ENCODE measurements at places on chromosomes 1 and 21.
A peak's percentile ranks its signal among the peaks of the same experiment; 100 is the strongest.

DNA sequence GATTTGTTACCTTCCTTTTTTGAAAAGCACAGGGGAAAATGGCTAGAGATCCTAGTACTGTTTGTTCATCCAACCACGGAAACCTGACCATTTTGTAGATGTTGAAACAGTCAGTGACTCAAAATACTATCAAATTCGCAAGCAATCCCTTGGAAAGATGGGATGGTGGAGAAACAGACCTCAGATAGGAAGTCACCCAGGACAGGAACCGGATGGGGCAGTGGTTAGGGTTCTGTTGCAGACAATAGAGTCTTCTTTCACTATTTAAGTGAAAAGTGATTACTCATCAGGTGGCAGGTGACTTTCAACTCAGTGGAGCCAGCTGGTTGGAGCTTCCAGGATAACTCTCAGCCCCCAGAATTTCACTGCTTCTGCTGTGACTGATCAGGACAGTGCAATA is 17.0 kb downstream of the LHX4 start:
- DNase-seq, result no peak

DNA sequence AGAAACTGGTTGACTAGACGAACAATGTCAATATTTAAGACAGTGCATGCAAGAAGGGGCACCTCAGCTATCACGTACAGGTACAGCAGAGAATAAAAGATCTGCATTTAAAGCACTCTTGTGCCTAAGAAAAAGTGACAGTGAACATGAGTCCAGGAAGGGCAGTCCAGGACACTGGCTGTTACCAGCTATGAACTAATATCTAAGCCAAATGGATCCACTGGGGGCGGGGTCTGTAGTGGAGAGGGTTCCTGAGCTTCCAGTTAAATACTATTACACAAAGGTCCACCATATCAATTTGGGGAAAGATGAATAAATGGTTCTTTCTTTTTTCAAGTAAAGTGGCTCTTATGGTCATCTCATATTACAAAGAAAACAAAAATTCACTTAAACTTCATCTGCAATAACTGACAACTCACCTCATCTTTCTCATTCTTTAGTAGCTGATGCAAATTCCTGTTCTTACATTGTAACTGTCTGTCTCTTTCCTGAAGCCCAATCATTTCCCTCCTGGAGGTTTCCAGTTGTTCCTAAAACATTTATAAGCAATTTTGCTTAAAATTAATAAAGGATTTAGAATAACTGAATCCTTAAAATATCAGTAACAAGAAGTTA is 24.5 kb downstream of the SSX2IP start:
- no peak for DNase-seq

DNA sequence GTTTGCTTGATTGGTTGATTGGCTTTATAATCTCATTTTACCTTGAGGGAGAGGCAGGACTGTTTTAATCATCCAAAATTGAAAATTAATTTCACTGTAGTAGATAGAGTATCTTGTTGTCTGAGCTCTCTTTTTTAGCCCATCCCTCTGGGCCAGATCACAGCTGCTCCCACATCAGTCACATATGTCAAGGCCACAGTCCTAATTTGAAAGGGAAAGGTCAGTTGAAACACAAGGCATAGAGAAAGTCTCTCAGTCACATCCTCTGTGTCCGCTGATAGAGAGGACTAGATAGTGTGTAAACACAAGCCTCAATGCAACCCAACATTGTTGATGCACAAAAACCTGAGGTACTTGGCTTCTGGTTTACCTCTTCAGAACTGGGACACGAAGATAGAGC is 6.8 kb downstream of the C1orf74 start:
- no peak for DNase-seq

- DNase-seq, result no peak
Observed at GRCh38 chr1:154730986-154731489, 123.1 kb upstream of the ADAR start.

- no peak for DNase-seq
Observed at GRCh38 chr1:209403921-209404320, 179.6 kb upstream of the CAMK1G start.

GRCh38 chr1:86993269-86993985 is 79.0 kb downstream of the HS2ST1 start:
- no peak for DNase-seq

DNA sequence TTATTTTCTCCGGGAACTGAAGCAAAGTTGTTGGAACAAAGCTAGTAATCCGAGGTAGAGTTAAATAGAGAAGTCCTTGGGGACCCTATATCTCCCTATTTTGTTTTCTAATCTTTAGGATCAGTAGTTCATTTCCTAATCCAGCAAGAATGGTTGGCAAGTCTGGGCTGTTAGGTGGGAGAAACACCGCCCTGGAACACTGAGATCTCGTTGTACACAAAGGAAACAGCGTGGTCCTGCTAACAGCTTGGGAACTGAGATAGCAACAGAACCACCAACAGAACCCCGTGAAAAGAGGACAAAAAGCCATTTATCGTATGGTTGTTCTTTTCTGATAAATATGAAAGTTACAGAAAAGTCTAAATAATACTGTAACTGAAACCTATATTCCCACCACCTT is 121.9 kb upstream of the CDC42BPA start:
- DNase-seq, result no peak

GRCh38 chr21:26966649-26967061 is 233 bp downstream of the ADAMTS5 start:
- no peak for DNase-seq

GRCh38 chr21:42187976-42188653 is 30.8 kb upstream of the ABCG1 start:
- peak; percentile 62 for DNase-seq

GRCh38 chr1:187079330-187079729 is 250.6 kb downstream of the PLA2G4A start:
- DNase-seq, result no peak

DNA sequence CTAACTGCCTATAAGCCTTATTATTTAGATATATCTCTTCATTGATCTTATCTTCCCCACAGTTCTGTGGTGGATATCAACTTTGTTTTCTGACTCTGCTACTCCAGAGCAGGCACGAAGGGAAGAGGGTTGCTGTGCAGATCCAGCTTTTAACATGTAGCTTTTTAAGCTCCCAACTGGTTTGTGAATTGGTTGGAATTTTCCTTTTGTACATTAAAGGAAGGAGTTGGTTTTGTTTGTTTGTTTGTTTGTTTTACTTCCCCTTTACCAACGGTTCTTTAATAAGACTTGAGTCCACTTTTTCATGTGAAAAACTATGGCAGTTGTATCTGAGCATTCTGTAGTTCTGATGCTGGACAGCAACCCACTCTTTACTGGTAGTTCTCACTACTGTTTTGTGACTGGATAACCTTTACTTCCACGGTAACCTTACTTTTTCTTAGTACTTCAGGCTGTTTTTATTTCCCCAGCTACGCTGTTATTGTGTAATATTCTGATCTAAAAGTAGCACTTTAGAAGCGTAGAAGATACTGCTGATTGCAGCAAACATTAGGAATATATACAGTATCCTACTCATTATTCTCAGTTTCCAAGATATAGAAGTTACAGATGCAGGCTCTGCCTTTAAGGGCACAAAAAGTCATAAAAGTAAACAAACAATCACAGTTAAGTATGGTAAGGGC is 1.6 kb downstream of the GNPAT start:
- DNase-seq, result no peak

DNA sequence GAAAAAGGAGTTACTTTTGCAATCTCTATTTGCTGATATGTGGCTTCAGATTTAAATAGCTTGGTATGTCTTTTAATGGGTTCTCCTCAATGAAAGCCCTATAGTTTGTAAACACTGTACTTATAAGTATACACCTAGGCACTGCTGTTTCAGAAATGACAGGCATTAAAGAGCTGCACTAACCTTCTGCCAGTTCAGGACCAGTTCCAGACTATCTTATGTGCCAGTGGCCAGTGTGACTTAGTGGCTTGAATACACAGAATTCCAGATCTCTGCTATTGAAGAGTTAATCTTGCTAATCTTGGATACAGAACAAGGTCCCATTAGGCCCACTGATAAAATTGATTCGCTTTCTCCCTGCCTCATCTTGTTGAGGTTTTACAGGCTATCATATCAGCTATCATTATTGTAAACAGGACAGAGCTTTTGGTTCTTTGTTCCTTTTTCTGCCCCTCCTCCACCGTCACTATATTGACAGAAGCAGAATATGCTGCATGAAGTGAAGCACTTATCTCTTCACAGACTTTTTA is 337.5 kb downstream of the LRRIQ3 start:
- DNase-seq, result no peak

DNA sequence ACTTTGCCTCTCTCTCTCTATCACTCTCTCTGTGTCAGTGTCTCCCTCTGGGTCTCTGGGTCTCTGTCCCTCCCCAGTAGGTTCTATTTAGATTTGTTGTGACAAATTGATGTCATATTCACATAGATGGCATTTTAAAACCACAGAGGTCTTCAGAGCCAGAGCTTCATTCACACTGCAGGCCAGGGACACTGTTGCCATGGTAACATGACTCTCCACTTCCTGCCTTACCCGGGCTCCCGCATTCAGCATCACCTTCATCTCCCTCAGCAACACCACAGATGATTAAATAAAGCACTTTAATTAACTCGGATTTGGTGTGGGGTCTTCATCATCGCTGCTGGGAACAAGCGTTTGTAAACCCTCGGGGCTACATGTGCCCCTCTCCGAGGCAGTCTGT is 132.6 kb downstream of the ETS2 start:
- no peak for DNase-seq

DNA sequence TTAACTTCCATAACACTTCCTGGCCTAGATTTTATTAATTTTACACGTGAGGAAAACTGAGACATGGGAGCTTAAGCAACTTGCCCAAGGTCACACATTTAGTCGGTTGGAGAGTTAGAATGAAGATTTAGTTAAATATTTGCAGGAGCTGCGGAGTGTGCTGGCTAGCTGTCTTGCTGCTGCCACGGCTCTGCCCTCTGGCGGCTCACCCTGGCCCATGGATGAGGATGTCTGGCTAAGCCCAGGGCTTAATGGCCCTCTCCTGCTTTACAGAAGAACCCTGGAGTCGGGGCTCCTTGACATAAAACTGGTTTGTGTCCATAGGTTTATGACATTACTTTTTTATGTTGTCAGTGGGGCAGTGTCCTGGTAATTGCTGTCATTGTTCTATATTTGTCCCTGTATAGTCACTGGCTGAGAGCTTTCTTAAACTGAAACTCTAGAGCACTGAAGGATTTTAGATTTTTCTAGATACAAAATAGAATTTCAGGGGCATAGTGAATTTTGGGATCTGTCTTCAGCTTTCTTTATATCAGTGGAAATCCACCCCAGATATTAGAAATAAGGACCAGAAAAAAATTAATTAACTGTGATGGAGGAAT is 88.9 kb upstream of the WLS start:
- no peak for DNase-seq

DNA sequence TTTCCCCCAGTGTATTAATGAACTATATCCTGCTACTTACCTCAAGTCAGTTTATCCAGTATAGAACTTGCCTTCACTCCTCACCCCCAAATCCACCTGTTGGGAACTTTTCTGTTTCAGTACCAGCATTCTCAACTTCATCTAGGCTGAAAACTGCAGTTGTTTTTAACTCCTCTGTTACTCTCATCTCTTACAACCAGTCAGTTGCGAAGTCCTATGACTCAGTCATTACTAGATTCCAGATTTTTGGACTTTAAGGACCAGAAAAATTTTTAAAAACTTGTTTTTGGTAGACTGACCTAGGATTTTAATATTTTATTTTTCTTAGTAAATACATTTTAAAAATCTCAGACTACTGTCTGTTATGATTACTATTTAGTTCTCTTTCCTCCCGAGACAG is 8.1 kb downstream of the GNAI3 start:
- DNase-seq, result no peak

DNA sequence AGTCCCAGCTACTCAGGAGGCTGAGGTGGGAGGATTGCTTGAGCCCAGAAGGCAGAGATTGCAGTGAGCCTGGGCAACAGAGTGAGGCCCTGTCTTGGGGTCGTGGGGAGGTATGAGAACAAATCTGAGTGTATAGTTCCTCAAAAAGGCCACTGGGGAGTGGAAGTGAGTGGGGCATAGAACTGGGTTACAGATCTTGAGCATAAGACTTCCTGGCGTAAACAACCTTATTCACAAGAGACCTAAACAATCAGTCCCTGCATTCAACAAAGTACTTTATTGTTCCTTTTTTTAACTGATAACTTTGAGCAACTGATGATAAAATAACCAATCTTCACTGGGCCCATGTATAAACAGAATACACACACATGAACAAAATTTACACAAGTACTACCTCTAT is 72.7 kb upstream of the MUTYH start:
- no peak for DNase-seq

GRCh38 chr1:114756009-114756892 is 1.5 kb downstream of the CSDE1 start:
- no peak for DNase-seq

DNA sequence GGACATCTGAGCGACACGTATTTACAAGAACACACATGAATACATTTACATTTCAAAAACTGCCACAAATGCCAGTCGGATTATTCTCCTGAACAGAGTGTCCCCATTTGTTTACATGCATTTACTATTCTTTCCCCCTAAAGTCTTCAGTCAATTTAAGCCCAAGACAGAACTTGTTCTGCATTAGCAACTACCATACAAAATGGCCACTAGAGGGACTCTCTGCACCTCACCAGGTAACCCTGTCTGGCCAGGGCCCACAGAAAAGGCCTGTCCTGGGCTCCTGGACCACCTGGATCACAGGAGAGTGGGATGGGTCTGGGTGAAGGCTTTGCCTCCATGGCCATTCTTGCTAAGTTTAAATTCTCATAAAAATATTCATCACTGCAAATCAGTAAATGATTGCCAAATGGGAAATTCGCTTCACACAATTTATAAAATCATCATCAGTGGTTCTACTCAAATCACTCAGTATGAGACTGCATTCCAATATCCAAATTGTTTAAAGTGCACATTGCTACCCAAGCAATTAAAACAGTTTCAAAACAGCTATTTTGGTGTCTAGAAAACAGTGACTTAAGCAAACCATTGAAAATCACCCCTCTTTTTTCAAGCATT is 12.5 kb upstream of the GUCA2A start:
- DNase-seq, result no peak

DNA sequence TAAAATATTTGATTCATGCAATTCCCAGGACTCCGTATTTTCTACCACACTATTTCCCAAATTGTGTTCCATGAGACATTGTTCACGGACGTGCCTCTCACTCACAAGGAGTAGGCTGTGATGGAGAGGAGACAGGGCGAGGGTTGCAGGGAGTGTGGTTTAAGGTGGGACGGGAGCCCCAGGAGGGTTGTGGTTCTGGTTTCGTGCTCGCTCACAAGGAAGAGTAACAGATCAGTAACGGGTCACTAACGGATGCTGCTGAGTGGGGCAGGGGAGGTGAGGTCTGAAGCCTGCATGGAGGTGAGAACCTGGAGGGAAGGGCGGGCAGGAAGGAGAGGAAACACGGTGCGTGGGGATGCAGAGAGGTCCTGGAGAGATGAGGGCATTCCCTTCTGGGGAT is 28.8 kb downstream of the TFF3 start:
- no peak for DNase-seq

- DNase-seq, result no peak
Observed at GRCh38 chr21:35298757-35299156, 249.7 kb upstream of the RUNX1 start.

All from stimulated activated CD4-positive, alpha-beta T cell treated with anti-CD3 and anti-CD28 coated beads, Interleukin-1b, Interleukin-23, amount 100 ng/mL, for 4 hours (primary cell).